ENCODE measurements at places on chromosomes 12 and 14. TPM values are rescaled to one million over a fixed set of nuclear protein-coding genes. Genes with fewer than 3 reads are reported as not detected.

LRP1 gene
- total RNA-seq = 0.28 TPM

MORN3 gene
- 1.0 TPM for total RNA-seq

CRACR2A gene
- 27.0 TPM for total RNA-seq

- DNase-seq = no peak
Measured at GRCh38 chr14:22776215-22776614, 9.7 kb downstream of the OXA1L start.
